ENCODE measurements at places on chromosomes 1 and 21.

- DNase-seq = no peak
Measured at GRCh38 chr1:239963856-239964255, 127.8 kb upstream of the FMN2 start.

DNA sequence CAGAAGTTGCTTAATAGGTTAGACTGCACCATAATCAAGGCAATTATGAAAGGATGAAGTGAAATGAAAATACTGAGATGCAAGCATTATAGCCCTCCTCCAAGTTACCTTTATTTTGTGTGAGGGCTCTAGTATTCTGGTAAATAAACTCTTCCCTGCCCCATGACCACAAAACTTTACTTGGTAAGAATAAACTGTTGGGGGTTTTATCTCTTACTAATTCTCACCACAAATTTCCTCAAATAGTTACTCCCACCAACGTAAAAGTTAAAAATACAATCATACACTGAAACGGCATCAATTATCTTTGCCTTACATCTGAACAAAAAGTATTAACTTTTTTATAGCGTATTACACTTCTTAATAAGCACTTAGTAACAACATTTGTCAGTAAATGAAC, 29.5 kb downstream of the C21orf91 start:
- no peak for DNase-seq

- DNase-seq = no peak
Measured at GRCh38 chr21:40517646-40518045, 329.3 kb downstream of the DSCAM start.

- no peak for DNase-seq
Measured at GRCh38 chr21:33317145-33317544, 7.6 kb upstream of the IFNAR1 start.
